ENCODE measurements at places on chromosomes 13 and 19.

GRCh38 chr19:14406645-14407401 lies 12.3 kb downstream of the DDX39A start:
- no peak for DNase-seq

- DNase-seq = no peak
These were observed 41.3 kb upstream of the IPO5 start for GRCh38 chr13:97912139-97912535.

GRCh38 chr19:45578861-45579260 lies 5.7 kb downstream of the OPA3 start:
- no peak for DNase-seq

DNA sequence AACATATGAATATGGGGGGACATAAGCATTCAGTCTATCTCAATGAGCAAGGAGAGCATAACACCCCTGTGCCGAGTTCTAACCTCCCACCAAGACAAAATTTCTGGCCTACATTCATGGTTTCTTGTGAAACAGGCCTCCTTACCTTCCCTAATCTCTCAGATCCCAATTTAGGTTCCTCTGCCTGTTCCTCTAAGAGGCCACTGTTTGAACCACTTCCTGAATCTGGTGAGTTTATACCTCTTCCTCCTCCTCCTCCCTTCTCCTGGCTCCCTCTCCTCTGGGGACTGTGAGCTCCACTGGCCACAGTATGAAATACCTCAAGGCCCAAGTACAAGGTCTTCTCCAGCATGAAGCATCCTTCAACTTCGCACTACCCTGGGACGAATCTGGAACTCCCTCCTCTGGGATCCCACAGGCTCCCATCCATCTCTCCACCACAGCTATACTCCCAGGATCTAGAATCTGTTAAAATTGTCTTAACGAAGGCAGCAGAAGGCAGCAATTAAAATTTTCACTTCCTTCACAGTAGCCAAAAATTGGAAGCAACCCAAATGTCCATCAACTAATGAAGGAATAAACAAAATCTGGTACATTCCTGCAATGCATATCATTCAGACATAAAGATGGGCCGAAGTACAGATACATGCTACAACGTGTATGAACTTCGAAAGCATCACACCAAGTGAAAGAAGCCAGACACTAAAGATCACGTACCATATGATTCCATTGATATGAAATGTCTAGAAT lies 7.8 kb upstream of the SIGLECL1 start:
- no peak for DNase-seq
